Stimulated activated CD4-positive, alpha-beta T cell treated with anti-CD3 and anti-CD28 coated beads, Interleukin-1b, Interleukin-23, amount 100 ng/mL, for 1 hour (primary cell): ENCODE measurements at places on chromosomes 6 and 20.

DNA sequence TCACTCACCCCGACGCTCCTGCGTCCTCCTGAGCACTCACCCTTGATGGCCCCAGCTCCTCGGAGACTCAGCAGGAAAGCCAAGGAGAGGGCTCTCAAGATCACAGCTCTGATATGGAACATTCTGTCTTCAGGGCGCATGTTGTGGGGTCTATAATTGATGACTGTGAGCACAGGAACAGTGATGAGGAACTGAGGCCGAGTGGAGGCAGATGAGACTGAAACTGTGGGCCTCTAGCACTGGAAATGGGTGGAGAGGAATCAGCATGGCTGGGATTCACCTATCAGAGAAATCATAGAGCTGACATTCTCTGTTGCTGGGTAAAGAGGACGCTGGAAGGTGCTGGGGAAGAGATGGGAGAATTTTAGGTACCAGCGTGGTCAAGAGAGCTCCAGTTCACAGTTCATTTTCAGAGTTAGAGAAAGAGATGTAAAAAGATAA lies at the start of gene HLA-DPA1:
TSS of gene HLA-DPA1 (minus strand) at position 219 of the 441 bp plus-strand sequence.
- no peak for DNase-seq

- no peak for DNase-seq
Observed at GRCh38 chr6:6248651-6249050, 71.8 kb downstream of the F13A1 start.

- DNase-seq: no peak
Observed at GRCh38 chr6:151385177-151385576, 6.2 kb downstream of the ZBTB2 start.

- DNase-seq: no peak
Observed at GRCh38 chr6:79208816-79209215, 25.7 kb downstream of the HMGN3 start.

DNA sequence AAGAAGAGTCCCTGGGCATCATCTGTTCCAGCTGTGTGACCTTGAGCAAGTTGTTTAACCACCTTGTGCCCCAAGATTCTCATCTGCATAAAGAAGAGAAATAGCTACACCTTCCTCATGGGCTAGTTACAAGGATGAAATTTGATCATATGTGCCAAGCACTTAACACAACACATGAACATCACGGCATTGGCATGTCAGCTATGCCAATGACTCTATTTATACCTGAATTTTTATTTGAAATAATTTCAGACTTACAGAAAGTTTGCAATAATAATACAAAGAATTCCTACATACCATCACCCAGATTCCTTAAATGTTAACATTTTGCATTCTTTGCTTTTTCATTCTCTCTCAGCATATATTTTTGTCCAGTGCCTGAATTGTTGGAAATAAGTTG lies 21.0 kb upstream of the TCF15 start:
- no peak for DNase-seq

GRCh38 chr6:147787417-147787816 lies 278.9 kb downstream of the SAMD5 start:
- no peak for DNase-seq

DNA sequence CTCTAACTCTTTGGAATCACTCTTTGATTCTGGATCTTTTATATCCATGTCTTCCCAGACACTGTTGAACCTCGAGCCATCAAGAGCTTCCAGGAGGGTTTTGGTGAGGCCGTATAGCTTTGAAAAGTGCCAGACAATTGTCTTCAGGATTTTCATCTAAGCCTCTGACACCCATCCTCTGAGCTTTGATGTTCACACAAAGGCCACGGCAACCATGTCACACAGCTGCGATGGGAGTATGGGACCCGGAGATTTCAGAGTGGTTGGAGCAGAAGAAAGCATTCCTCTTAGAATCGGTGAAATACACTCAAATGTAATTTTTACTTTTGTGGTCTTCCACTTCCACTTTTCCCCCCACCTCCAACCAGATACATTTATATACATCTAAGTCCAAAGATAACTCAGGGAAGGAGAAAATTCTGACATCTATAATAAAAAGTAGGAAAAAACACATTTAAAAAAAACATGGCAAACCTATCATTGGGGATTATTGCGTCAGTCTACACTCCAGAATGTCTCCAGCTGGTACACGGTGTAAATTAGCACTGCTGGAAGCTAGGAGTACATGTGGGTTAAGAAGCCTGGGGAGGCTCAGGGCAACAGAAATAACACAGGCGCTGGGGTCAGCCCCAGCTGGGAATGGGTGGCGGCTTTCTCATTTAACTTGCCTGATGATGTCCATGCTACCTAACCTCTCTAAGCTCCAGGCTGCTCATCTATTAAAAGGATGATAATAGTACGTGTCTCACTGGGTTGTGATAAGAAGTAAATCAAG lies 92.7 kb downstream of the LY86 start:
- DNase-seq: no peak

DNA sequence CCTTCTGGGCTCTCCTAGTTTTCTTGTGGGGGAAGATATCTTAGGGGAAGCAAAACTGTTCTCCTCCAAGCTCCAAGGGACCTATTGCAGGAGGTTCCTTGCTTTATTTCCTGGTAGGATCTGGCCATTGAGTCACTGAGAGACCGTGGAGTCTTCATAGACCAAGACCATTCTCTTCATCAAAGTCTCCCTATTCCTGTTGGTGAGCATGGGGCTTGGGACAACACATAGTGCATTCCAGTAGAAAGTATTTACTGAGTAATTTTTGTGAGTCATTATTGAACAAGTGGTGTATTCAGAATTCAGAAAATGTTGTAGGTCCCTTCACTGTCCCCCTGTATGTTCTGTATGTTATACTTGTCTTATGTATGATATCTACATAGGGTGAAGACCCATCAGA lies 133.6 kb downstream of the CDH26 start:
- no peak for DNase-seq

DNA sequence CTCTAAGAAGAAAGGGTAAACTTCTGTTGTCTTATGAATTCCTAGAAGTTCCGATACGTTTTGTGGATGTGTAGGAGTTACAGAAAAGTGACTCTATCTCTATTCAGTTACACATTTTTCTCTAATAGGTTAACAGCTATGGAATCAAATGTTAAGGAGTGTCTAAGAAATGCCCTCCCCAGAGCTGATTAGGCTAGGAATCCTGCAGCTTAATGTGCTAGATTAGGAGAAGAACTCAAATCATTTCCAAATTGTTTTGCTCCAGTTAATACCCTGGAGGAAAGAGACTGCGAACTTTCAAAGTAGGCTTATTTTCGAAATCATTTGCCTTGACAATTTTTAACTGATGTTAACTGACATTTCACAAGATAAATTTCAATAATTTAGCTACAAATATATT lies 51.9 kb downstream of the IBTK start:
- DNase-seq: no peak

DNA sequence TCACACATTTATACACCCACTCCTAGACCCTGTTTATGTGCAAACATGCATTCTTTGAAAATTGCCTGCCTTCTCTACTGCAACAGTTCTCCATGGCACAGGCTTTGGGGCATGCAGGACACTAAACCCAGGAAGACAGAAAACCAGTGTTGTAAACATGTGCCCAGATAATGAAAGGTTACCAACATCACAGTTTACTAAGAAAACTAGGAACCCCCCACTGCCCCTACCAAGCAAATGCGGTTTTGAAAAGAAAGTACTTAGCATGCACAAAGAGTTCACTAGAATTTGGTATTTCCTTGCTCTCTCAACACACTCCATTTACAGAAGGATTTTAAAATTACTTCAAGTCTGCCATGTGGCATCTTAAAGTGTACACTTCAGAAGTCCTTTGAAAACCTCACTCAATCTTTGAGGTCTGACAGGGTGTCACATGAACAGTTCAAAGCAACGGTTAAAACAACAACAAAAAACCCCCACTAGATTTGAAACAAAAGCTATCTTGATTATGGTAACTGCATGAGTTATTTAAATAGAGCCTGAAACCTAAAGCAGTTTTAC lies 245.0 kb downstream of the GMPR start:
- DNase-seq: no peak

DNA sequence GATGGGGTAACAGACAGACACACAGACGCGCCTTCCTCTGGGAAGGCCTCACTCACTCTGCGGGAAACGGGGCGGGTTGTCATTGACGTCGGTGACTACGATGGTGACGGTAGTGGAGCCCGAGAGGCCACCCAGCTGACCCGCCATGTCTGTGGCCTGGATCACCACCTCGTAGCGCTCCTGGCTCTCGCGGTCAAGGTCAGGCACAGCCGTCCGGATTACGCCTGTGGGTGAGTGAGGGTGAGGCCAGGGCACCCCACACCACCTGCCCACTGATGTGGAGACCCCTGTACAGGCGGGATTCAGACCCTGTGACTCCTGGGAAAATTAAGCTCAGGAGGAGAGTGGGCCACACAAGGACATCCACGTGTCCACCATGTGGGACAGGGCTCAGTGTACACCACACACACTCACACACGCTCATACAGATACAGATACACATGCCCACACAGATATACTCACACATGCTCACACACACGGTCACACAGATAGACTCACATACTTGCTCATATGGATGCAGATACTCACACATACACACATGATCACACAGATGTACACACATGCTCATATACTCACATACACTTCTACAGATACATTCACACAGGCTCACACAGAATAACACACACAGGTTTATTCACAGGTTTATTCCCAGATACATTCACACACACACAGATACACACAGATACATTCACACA lies 91.4 kb downstream of the CDH22 start:
- no peak for DNase-seq

GRCh38 chr20:41018153-41018552 lies 10.5 kb upstream of the TOP1 start:
- DNase-seq: no peak

DNA sequence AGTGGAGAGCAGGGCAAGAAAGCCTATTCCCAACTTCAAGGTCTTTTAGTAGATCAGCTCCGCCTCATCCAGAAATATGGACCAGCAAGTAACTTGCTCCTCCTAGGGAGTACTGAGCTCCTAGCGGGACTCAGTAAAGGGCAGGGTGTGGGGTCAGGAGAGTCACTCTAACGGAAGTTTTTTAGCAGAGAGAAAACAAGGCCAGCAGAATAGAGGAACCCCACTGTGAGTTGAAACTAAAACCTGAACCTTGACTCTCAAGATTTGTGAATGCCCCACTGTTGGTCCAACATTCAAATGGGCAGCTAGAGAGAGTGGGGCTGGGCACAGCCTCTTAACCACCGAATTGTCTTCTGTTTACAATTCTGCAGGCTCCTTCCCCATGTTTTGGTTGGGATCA lies 244.8 kb downstream of the FARS2 start:
- DNase-seq: no peak

- no peak for DNase-seq
Observed at GRCh38 chr6:85236636-85237035, 213.2 kb upstream of the NT5E start.

- DNase-seq: no peak
Observed at GRCh38 chr20:35854713-35855348, 83.0 kb downstream of the PHF20 start.

DNA sequence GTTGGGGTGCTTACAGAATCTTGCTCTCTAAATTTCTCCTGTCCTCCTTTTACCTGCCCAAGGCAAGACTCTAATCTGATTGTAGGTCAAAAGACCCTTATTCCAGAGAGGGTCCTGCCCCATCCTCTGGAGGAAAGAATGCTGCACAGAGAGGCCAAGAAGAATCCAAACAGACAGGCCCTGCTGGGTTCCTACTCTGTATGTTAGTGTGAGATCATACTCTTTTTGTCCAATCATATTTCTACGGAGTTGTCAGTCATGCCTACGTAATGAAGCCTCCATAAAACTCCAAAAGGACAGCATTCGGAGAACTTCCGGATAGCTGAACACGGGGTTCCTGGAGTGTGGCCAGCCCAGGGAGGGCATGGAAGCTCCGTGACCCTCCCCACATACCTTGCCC lies 50.5 kb downstream of the VEGFA start:
- DNase-seq: no peak

DNA sequence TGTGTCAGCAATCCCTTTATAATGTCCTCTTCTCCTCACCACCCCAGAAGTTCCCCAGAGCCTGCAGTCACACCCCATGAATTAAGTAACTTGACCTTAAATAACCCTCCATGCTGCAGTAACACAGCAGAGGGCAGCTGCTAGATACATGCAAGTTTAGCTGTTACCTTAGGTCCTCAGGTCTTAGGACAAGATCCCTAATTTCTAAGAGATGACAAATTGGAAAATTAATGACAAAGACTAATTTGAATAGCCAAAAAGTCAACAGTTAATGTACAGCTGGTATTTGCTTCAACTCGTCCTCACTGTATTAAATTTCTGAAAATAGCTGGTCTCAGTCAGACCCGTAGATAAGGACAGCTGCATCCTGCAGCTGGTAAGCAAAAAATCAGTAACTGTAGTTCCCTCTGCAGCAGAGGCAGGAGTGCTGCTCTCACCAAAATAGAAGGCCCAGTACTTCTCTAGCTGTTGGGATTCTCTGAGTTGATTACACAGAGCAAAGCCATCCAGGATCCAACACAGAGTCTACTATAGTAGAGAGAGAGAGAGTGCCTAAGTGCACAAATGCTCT lies 62.4 kb downstream of the TNFRSF21 start:
- DNase-seq: no peak
